Activated CD8-positive, alpha-beta T cell treated with anti-CD3 and anti-CD28 coated beads, Interleukin-2, amount 10 ng/mL, durations not matched to agents 7 days and 5 days (primary cell): ENCODE measurements at places on chromosomes 13 and 19.

DNA sequence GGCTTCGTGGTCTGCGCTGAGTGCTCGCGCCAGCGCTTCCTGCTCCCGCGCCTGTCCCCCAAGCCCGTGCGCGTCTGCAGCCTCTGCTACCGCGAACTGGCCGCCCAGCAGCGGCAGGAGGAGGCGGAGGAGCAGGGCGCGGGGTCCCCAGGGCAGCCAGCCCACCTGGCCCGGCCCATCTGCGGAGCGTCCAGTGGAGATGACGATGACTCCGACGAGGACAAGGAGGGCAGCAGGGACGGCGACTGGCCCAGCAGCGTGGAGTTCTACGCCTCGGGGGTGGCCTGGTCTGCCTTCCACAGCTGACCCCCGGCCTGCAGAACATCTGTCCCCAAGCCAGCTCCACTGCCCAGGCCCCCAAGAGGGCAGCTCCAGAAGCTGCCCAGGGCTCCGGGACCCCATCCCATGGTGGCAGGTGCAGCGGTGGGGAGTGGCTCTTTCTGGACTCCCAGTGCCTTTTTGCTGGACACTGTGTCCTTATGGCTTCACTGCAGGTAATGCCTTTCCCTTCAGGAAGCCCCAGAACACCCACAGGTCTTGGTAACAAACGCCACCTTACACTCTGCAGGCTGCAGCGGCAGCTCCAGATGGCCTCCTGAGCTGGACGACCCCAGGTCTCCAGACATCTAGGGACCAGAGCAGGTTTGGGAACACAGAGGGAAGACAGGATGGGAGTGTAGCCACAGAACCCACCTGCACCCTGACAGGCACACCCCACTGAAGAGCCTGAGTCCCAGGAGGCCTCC, 9.3 kb downstream of the PLEKHF1 start:
- no peak for DNase-seq
- no peak overlapping the region for H3K27ac ChIP-seq
- H3K36me3 ChIP-seq = peaks cover 74% of the 10 kb centered on the region
- H3K4me3 ChIP-seq = no peak overlapping the region
- H3K27me3 ChIP-seq = no peaks in the 10 kb centered on the region
- H3K4me1 ChIP-seq = peaks cover 90% of the 10 kb centered on the region

DNA sequence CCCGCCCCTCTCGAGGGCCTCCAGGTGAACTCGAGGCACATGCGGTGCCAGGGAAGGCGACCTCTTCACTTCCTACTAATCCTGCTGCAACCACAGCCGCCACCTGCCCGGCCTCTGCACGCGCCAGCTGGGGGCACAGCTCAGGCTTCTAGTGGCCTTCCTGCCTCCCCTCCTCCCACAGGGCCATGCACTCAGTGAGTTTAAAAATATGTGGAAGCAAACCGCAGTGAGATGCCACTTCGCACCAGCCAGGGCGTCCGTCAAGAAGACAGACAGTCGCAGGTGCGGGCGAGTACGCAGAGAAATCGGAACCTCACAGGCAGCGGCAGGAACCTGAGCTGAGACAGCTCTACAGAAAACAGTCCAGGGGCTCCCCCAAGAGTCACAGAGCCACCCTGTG, 10.4 kb downstream of the LMNB2 start:
- H3K27ac ChIP-seq = peak overlapping the region; percentile 84
- H3K36me3 ChIP-seq = peaks cover 28% of the 10 kb centered on the region
- H3K4me3 ChIP-seq = peak overlapping the region; percentile 63

DNA sequence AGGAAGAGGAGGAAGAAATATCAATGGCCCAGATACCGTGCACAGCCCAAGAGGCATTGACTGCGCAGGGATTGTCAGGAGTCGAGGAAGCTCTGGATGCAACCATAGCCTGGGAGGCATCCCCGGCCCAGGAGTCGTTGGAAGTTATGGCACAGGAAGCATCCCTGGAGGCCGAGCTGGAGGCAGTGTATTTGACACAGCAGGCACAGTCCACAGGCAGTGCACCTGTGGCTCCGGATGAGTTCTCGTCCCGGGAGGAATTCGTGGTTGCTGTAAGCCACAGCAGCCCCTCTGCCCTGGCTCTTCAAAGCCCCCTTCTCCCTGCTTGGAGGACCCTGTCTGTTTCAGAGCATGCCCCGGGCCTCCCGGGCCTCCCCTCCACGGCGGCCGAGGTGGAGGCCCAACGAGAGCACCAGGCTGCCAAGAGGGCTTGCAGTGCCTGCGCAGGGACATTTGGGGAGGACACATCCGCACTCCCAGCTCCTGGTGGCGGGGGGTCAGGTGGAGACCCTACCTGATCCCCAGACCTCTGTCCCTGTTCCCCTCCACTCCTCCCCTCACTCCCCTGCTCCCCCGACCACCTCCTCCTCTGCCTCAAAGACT, 36.0 kb downstream of the KEAP1 start:
- H3K27ac ChIP-seq = no peak overlapping the region
- peaks cover 40% of the 10 kb centered on the region for H3K36me3 ChIP-seq
- H3K4me1 ChIP-seq = no peaks in the 10 kb centered on the region
- DNase-seq = no peak
- no peaks in the 10 kb centered on the region for H3K27me3 ChIP-seq
- no peak overlapping the region for H3K4me3 ChIP-seq

- H3K4me3 ChIP-seq = no peak overlapping the region
- peaks cover 2% of the 10 kb centered on the region for H3K4me1 ChIP-seq
- H3K27me3 ChIP-seq = no peaks in the 10 kb centered on the region
- no peak for DNase-seq
Observed at GRCh38 chr19:46381346-46381745, 32.0 kb downstream of the CCDC8 start.

DNA sequence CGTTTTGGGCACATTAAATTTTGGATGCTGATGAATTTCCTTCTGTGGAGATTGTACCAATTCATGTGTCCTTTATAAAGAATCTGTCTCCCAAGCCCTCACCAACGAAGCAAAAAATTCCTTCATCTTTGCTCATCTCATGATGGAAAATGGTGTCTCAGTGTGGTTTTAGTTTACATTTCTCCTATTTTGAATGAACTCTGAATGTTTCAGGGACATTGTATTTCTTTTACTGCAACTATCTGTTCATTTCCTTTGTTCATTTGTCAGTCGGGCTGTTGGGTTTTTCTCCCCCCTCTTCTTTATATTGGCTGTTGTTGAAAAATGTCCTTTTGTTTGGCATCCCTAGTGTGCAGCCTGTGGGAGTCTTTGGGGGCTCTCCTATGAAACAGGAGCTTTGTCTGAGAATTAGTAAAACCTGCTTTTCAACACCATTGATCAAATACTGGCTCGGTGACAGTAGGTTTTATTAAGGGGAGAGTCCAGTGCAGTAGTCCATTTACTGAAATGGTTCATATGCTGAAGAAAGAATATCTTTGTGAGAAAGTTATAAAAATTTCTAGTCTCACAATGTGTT, 91.3 kb upstream of the C1QTNF9B start:
- no peak overlapping the region for H3K27ac ChIP-seq
- no peaks in the 10 kb centered on the region for H3K36me3 ChIP-seq
- H3K4me3 ChIP-seq = no peak overlapping the region
- H3K27me3 ChIP-seq = peaks cover 19% of the 10 kb centered on the region
- no peaks in the 10 kb centered on the region for H3K4me1 ChIP-seq

DNA sequence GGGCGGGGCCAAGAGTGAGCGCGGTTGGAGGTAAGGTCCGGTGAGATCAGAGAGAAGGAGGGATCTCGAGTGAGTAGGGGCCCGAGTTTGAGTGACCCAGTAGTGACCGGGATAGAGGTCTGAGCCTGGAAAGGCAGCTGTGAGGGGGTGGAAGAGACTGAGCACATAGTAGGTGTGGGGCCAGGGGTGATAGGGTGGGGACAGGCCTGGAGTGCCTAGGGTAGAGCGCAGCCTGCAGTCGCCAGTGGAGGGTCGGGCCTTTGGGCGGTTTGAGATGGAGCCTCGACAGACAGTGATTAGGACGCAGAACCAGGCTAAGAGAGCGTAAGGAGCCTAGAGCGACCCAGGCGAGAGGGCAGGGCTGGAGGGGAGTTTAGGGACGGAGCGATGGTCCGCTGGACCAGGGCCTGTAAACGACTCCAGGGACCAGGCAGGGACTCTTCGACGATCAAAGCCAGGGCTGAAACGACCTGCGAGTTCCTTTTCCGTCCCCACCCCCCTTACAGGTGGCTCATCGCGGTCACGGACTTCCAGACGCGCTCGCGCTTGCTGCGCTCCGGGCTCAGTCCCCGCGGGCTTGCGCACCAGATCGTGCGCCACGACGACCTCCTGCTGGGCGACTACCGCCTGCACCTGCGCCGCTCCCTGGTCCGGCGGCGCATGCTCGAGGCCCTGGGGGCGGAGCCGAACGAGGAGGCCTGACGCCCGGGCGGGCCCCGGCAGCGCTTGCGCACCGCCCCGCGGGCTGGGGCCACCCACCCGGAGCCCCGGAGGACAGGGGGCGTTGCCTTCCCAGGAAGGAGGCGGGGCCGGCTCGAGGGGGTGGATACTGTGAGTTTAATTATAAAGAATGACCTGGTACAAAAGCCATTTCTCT, 9.4 kb downstream of the C19orf81 start:
- H3K4me1 ChIP-seq = peaks cover 15% of the 10 kb centered on the region
- DNase-seq = peak; percentile 67
- peaks cover 6% of the 10 kb centered on the region for H3K36me3 ChIP-seq
- H3K27ac ChIP-seq = peak overlapping the region; percentile 79

GRCh38 chr13:74747186-74747955, 613.2 kb upstream of the KLF12 start:
- H3K4me3 ChIP-seq = no peak overlapping the region
- no peaks in the 10 kb centered on the region for H3K27me3 ChIP-seq
- H3K27ac ChIP-seq = no peak overlapping the region
- no peak for DNase-seq

- no peaks in the 10 kb centered on the region for H3K36me3 ChIP-seq
- H3K27ac ChIP-seq = no peak within 1 kb of the TSS
- H3K27me3 ChIP-seq = peaks cover 27% of the 10 kb centered on the region
- no peak for DNase-seq
Observed at GRCh38 chr19:54573330-54573872, at the start of gene LILRA2. TSS of gene LILRA2 (plus strand) at chr19:54573790. CDS start at chr19:54573879, 89 bp downstream.

- no peaks in the 10 kb centered on the region for H3K36me3 ChIP-seq
- H3K4me1 ChIP-seq = no peaks in the 10 kb centered on the region
- no peak overlapping the region for H3K27ac ChIP-seq
- DNase-seq = no peak
- H3K27me3 ChIP-seq = peaks cover 9% of the 10 kb centered on the region
Observed at GRCh38 chr19:50891253-50891625, 18.0 kb downstream of the KLK2 start.

DNA sequence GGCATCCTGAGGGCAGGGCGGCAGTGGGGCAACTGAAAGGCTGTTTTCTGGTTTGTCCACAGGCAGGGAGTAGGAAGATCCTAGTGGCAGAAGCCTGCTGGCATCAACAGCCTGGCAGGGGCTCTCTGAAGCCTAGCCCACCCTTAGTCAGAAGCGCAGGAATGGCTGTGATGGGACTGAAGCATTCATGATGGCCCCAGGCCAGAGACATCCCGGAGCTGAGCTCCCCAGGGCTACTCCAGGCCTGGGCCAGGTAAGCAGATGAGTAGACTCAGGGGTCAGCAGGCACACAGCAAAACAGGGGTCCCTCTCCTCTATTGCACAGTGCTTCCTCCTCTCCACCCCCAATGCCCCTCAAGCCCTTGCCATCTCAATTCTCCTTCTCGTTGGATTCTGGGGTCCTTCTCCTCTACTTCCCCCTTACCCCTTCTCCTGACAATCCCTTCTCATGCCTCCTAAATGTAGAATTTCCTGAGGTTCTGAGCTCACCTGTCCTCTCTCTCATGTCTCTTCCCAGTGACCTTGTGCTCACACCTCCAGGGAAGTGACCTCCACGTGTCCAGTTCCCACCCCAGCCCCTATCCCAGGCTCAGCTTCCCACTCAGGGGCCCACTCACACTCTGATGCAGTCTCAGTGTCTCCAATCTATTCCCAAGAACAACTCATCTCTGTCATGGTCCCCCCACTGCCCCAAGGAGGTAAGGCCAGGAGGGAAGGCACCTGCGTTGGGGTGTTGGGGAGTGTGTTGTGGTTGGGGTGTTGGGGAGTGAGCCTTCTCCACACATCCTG, 158.7 kb upstream of the ZNF507 start:
- H3K27me3 ChIP-seq = no peaks in the 10 kb centered on the region
- H3K27ac ChIP-seq = no peak overlapping the region
- no peaks in the 10 kb centered on the region for H3K36me3 ChIP-seq
- no peak for DNase-seq

DNA sequence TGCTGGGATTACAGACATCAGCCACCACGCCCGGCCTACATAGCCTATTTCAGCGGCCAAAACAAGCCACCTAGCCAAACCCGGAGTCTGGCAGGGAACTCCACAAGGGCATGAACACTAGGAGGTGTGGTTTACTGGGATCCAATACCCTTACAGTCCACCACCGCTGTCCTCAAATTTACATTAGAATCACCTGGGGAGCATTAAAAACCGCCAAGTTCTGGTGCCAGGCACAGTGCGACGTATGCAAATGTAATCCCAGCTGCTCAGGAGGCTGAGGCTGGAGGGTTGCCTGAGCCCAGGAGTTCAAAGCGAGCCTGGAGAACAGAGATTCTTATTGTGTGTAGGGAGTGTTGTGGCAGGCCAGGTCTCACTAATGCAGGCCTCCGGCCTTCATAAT, 4.2 kb upstream of the AP1M1 start:
- H3K4me3 ChIP-seq = no peak overlapping the region
- H3K27ac ChIP-seq = no peak overlapping the region
- peaks cover 17% of the 10 kb centered on the region for H3K4me1 ChIP-seq
- H3K36me3 ChIP-seq = peaks cover 34% of the 10 kb centered on the region

DNA sequence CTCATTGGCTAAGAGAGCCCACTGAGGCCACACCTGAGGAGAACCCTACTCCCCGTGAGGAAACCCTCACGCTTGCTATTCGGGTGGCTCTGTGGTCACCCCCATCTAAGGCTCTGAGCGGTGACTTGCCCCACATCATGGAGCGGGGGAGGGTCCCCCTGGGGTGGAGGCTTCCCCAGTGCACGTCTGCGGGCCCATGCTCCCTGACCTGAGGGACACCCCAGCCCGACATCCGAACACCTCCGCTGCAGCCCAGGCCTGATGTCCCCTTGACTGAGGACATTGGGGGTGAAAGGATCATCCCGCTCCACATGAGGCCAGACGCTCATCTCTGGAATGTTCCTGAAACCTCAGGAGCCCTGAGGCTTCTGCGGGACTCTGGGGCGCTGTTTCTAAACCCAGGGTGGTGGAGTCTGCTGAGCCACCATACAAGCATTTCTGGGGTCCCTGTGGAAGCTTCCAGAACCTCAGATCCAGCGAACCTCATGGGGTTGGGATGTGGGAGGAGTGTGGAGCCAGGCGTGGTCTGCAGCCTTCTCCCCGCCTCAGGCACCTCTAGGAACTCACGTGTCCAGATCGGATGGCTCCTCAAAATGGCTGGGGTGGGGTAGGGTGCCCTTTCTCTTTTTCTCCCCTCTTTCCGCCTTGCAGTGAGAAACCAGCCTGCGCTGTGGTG, 19.9 kb downstream of the TMED1 start:
- no peak for DNase-seq
- no peaks in the 10 kb centered on the region for H3K27me3 ChIP-seq
- no peak overlapping the region for H3K27ac ChIP-seq
- peaks cover 36% of the 10 kb centered on the region for H3K4me1 ChIP-seq
- no peak overlapping the region for H3K4me3 ChIP-seq

- H3K27me3 ChIP-seq = no peaks in the 10 kb centered on the region
- peaks cover 23% of the 10 kb centered on the region for H3K36me3 ChIP-seq
- H3K4me1 ChIP-seq = peaks cover 22% of the 10 kb centered on the region
- DNase-seq = no peak
- H3K27ac ChIP-seq = no peak overlapping the region
Observed at GRCh38 chr19:39428283-39429112, 7.3 kb downstream of the RPS16 start.

- no peak for DNase-seq
- no peak overlapping the region for H3K4me3 ChIP-seq
- H3K27me3 ChIP-seq = no peaks in the 10 kb centered on the region
- H3K4me1 ChIP-seq = no peaks in the 10 kb centered on the region
- H3K36me3 ChIP-seq = no peaks in the 10 kb centered on the region
- H3K27ac ChIP-seq = no peak overlapping the region
Observed at GRCh38 chr13:96027496-96027895, 25.7 kb downstream of the UGGT2 start.
